Astrocyte (in vitro differentiated cells and primary cell): ENCODE measurements at places on chromosomes 2 and 18. TPM values are rescaled to one million over a fixed set of nuclear protein-coding genes. Genes with fewer than 3 reads are reported as not detected.

Gene ABCB11
- 0.02 TPM in 1 of 2 replicates, not detected in the other for total RNA-seq

Gene MAP3K20
- 41.2 and 42.4 TPM in 2 replicates for total RNA-seq

DNA sequence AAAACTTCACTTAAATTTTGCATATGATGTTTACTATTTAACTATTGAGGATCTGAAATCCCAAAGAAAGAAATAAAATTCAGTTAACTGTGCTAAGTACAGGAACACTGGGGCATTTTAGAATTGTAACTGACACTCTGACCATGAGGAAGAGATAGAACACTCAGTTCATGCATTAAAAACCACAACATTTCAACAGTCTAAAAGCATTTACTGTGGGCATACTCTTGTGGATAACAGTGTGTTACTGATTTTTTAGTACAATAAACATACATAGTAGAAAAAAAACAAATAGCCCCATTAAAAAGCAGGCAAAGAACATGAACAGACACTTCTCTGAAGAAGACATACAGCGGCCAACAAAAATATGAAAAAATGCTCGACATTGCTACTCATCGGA, 1122.7 kb upstream of the PIK3C3 start:
- H3K27ac ChIP-seq, result no peak overlapping the region
- peak; percentile 38 for DNase-seq
- no peaks in the 10 kb centered on the region for H3K36me3 ChIP-seq
- no peaks in the 10 kb centered on the region for H3K4me1 ChIP-seq

DNA sequence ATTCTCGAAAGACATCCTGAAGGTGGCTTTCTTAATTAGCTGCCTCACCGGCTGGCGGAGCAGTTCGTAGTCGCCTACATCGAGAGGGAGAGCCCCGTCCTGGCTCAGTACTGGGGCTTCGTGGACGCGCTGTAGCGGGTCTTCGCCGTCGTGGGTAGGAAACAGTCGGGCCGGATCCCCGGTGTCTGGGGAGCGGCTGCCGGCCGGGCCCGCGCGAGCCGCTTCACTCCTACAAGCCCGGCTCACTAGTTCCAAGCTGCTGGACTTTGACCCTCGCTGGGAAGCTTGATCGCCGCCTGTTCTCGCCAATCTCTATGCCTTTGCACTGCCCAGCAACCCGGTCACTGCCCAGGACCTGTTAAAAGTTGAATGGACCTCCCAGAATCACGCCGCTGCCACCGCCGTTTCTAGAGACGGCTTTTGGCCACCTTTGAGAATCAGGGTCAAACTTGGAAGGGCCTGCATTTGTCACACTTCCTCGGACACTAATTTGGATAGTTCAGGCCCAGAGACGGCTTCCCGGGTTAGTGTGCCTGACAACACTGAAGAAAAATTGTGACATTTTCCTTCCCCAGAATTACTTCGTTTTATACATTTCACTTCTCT, 41.4 kb upstream of the AKAIN1 start:
- no peak for DNase-seq
- peak overlapping the region; percentile 80 for H3K4me3 ChIP-seq
- peaks cover 16% of the 10 kb centered on the region for H3K4me1 ChIP-seq
- peaks cover 6% of the 10 kb centered on the region for H3K36me3 ChIP-seq

Gene PLEKHH2
- 0.84 and 1.1 TPM in 2 replicates for total RNA-seq

GRCh38 chr2:162254236-162254871, 11.1 kb upstream of the FAP start:
- H3K27me3 ChIP-seq, result no peaks in the 10 kb centered on the region
- no peak overlapping the region for H3K27ac ChIP-seq
- H3K4me1 ChIP-seq, result peaks cover 8% of the 10 kb centered on the region
- no peak overlapping the region for H3K4me3 ChIP-seq
- DNase-seq, result no peak

- H3K27ac ChIP-seq, result no peak overlapping the region
- DNase-seq, result peak; percentile 89
- peaks cover 7% of the 10 kb centered on the region for H3K4me1 ChIP-seq
- H3K36me3 ChIP-seq, result no peaks in the 10 kb centered on the region
- no peaks in the 10 kb centered on the region for H3K27me3 ChIP-seq
These were observed 520.0 kb downstream of the SLC4A3 start for GRCh38 chr2:220147161-220148038.

Gene PLA2R1
- total RNA-seq, result 7.1 and 10.5 TPM in 2 replicates

Gene ATP5F1A
- total RNA-seq, result 474 and 484 TPM in 2 replicates

Gene NOSTRIN
- not detected in 2 replicates for total RNA-seq

DNA sequence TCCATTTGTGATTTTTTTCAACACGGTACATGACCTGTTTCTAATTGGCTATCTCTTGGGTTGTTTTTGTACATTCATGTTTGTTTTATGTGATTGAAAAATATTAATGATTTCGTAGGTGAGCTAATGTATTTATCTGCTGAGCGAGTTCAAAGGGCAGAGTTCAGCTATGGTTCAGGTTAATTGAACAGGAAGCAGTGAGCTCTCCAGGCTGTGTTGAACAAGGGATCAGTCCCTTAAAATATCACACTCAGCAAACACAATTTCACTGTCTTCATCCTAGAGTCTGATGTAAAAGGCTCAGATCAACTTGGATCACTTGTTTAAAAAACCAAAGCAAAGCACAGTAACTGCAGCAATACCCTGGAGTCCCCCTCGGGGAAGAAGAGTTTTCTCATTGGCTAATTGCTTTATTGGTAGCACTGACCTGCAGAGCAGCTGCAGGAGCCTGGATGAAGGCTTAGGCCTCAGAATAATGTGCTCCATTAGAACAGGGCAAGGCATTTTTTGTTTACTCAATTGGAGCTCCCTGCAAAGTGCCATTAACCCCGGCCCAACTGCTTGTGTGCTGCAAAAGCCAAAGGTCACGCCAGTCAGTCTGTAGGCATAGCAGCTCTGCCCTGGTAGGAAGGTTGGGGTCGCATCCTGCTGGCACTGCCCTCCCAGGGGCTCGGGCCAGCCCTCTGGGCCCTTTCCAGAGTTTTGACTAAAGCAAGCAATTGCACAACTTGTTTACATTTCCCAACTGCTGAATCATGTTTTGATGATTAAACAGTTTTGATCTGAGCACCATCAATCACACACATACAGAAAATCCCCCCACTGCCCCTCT, 10.5 kb downstream of the ONECUT2 start:
- H3K27ac ChIP-seq, result no peak overlapping the region
- peaks cover 37% of the 10 kb centered on the region for H3K27me3 ChIP-seq
- no peaks in the 10 kb centered on the region for H3K36me3 ChIP-seq

DNA sequence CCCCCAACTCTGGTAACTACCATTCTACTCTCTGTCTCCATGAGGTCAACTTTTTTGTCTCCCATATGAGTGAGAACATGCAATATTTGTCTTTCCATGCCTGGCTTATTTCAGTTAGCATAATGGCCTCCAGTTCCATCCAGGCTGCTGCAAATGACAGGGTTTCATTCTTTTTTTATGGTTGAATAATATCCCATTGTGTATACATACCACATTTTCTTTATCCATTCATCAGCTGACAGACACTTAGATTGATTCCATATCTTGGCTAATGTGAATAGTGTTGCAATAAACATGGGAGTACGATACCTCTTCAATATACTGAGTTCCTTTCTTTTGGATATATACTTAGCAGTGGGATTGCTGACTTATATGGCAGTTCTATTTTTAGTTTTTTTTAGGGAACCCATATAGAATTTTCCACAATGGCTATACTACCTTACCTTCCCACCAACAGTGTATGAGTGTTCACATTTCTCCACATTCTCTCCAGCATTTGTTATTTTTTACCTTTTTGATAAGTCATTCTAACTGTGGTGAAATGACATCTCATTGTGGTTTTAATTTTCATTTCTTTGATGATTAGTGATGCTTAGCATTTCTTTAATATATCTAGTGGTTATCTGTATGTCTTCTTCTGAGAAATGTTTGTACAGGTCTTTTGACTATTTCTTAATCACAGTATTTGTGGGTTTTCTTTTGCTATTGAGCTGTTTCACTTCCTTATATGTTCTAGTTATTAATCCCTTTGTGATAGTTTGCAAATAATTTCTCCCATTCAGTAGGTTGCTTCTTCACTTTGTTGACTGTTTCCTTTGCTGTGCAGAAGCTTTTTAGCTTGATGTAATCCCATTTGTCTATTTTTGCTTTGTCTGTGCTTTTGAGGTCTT, 112.2 kb downstream of the SRBD1 start:
- no peak overlapping the region for H3K27ac ChIP-seq
- H3K4me1 ChIP-seq, result no peaks in the 10 kb centered on the region
- no peak overlapping the region for H3K4me3 ChIP-seq
- H3K27me3 ChIP-seq, result no peaks in the 10 kb centered on the region

- H3K36me3 ChIP-seq, result no peaks in the 10 kb centered on the region
- H3K4me1 ChIP-seq, result peaks cover 5% of the 10 kb centered on the region
- DNase-seq, result no peak
These were observed 31.4 kb downstream of the LGALSL start for GRCh38 chr2:64485331-64485730.

Gene CRYGB
- not detected in 2 replicates for total RNA-seq

DNA sequence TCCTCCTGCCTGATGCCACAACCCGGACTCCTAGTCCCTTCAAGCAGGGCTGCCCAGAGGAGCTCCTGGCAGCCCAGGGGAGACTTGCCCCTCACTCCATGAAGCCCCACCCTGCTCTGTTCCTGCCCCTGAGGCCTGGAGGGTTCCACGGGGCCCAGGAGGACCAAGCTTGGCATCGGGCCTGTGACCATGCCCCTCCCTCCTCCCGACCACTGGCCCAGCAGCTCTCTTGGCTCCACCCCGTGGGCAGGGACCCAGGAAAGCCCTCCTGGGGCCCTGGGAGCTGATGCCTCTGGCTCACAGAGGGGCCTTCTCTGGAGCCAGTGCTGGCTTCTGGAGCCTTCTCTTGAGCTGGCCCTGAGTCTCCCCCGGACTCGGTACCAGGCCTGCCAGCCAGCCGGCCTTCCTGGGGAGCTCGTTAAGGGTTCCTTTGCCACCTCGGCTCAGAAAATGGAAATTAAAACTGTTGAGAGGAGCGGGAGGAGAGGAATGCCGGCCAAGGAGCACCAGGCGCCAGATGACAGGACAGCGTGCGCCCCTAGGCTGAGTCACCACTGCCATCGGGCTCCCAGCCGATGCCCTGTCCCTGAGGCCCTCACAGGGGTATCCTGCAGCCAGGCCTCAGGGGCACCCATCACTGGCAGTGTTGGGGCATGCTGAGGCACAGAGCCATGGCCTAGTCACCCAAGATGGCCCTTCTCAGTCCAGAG, 40.6 kb upstream of the SNED1 start:
- H3K4me3 ChIP-seq, result no peak overlapping the region
- no peaks in the 10 kb centered on the region for H3K36me3 ChIP-seq
- no peak overlapping the region for H3K27ac ChIP-seq

Gene PLCD4
- 0.86 and 0.89 TPM in 2 replicates for total RNA-seq

GRCh38 chr2:134197445-134197844, 56.4 kb upstream of the MGAT5 start:
- no peak overlapping the region for H3K27ac ChIP-seq
- no peaks in the 10 kb centered on the region for H3K36me3 ChIP-seq
- H3K27me3 ChIP-seq, result no peaks in the 10 kb centered on the region
- peaks cover 4% of the 10 kb centered on the region for H3K4me1 ChIP-seq
- no peak overlapping the region for H3K4me3 ChIP-seq

- peaks cover 6% of the 10 kb centered on the region for H3K27me3 ChIP-seq
- no peak for DNase-seq
- H3K4me3 ChIP-seq, result no peak overlapping the region
- H3K4me1 ChIP-seq, result peaks cover 16% of the 10 kb centered on the region
- no peak overlapping the region for H3K27ac ChIP-seq
These were observed 50.6 kb upstream of the ODC1 start for GRCh38 chr2:10498525-10499274.
